ENCODE measurements at places on chromosomes 7 and 10. TPM values are rescaled to one million over a fixed set of nuclear protein-coding genes. Genes with fewer than 3 reads are reported as not detected.

The IL6 gene
- not detected for total RNA-seq

The NUDCD3 gene
- total RNA-seq = 53.5 TPM

The AMPH gene
- total RNA-seq = 37.5 TPM

The MLXIPL gene
- 4.3 TPM for total RNA-seq

The TMEM254 gene
- 28.8 TPM for total RNA-seq

The TMEM236 gene
- total RNA-seq = 0.39 TPM

The UCMA gene
- total RNA-seq = not detected

The STEAP2 gene
- 8.6 TPM for total RNA-seq

The ZNF804B gene
- 0.09 TPM for total RNA-seq

The CCAR1 gene
- total RNA-seq = 45.0 TPM

The TRIL gene
- 0.26 TPM for total RNA-seq

DNA sequence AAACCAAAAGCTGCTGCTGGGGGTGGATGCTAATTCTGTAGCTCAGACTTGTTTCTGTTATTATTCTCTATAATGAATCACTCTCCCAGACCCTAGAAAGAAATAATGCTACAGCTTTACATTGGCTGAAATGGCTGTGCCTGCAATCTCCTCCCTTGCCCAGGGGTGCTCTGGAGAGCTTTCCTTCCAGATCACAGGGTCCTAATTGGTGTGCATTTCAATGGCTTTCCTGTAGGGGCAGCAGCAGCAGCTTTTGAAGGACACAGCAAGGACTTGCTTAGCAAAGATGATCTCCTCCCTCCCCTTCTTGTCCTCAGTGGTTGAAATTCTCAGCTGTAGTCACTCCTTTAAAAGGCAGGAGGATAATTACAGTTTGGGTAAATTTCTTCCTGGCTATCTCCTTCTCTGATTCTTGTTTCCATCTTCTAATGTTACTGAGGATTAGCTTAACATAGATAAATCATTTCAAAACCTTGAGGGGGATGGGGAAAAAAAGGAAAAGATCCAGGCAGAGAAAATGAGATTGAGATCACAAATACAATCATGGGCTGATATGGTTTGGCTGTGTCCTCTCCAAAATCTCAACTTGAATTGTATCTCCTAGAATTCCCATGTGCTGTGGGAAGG lies 120.2 kb upstream of the CTTNBP2 start:
- ATAC-seq = peak; percentile 98

- ATAC-seq = no peak
These were observed 145.5 kb upstream of the AGR3 start for GRCh38 chr7:17027143-17027788.

DNA sequence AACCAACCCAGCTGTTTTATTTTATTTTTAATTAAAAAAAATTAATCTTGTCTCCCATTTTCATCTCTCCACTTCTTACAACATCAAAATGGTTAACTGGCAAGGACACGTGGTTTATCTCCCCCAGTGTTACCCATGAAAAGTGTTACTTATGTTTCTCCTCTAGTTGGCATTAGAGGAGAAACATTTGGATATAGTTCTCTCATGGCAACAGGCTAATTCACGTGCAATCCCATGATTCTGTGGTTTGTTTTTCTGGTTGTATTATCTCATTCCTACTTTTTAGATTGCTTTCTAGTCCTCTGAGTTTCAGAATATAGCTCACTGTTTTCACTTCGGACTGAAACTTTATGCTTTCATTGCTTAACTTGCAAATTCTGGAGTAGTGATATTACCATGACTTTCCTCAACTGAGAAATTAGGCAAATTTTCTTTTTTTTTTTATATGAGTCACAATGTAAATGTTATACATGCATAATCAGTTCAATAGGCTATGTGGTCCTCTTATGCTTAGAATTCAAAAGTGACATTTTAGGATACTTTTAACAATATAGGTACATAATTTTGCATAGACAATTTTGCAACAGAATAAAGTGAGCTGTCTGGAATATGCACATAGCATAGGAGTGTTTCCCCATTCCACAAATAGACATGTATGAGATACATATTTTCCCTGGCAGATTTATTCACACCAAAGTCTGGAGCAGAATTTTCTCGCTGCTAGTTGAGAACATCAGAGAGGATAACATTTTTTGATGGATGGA lies 43.0 kb downstream of the LHFPL3 start:
- ATAC-seq = no peak

- no peak for ATAC-seq
These were observed 28.1 kb downstream of the ADAP1 start for GRCh38 chr7:926061-927030.

- no peak for ATAC-seq
These were observed 21.7 kb downstream of the ZCWPW1 start for GRCh38 chr7:100406767-100407166.

GRCh38 chr10:57979491-57979890 lies 288.2 kb downstream of the IPMK start:
- no peak for ATAC-seq

DNA sequence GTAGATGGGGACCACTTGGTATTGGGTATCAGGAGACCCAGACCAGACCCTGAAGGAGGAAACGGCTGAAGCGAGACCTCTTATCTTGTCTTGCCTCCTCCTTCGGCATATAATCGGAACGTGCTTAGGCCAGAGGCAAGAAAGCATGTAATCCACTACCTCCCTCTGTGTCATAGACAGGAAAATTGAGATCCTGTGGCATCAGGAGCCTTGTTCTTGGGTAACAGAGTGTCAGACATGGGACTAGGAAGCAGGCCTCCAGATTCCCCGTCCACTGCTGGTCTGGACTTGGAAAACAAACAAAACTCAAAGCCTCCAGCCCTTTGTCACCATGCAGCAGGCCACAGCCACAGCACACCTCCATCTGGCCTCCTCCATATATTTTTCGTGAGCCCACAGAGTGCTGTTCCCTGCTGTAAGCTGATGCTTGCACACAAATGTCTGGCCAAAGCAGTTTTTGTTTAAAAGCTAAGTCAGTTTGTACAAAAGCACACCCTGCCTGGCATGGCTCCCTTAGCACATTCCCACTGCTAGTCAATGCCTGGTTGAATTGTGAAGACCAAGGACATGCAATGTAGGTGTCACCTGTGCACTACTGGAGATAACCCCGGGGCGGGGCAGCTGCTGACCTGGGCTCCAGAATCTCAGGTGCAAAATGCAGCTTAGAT lies 510.9 kb downstream of the RPS24 start:
- no peak for ATAC-seq

- no peak for ATAC-seq
These were observed 8.9 kb downstream of the H2BK1 start for GRCh38 chr7:151201344-151201743.

DNA sequence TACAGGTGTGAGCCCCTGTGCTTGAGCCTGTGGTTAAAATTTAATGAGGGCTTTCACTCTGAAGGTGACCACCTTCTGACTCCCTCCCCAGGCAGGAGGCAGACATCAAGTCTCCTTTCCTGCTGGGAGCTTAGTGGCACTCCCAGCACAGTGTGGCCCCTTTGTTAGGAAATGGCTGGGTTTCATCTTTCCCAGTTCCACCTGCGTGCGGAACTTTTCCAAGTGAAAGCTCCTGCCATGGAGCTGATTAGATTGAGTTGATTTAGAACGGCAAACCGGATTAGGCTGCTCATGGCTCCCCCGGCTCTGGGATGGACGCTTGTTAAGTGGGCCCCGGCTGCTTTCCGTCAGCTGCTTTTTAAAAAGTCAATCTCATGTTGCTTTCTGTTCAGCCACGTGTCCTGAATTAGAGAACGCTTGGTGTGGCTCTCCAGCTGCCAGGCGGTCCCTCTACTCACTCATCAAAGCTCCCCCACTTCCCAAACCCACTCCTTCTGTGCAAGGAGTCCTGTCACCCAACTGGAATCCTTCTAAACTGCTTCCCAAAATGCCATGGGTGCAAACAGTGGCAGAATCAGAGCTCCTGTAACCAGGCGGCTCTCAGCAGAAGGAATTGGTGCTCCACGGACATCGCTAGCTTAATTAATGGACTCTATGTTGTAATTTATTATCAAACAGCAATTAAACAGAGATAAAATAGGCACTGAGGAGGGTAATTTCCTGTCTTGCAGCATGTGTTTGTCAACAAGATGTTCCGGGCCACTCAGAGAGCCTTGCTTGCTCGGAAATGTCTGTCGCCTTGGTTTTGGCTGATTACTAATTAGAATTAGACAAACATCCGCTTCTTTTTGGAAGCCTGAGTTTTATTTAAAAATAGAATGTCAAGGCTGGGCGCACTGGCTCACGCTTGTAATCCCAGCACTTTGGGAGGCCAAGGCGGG lies 551.2 kb downstream of the GALNT17 start:
- no peak for ATAC-seq

GRCh38 chr7:54749200-54749599 lies 9.8 kb downstream of the SEC61G start:
- no peak for ATAC-seq

DNA sequence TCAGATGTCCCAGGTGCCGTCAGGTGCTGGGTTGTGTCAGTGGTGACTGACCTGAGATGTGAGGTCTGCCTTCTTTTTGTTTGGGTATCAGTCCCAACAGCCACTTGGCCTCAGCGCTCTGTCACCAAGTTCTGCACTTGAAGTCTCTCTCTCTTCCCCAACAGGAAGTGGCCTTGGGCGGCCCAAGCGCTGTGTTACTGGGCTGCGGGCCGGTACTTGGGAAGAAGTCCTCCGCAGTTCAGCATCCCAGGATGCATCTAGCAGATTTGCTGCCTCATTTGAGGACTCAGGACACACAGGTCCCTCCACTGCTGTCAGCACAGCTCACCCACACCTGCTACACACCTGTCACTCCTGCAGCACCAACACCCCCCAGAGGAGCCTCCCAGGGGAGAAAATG lies 40.1 kb downstream of the LYZL2 start:
- no peak for ATAC-seq

GRCh38 chr7:88457320-88457719 lies 150.6 kb upstream of the STEAP4 start:
- no peak for ATAC-seq

DNA sequence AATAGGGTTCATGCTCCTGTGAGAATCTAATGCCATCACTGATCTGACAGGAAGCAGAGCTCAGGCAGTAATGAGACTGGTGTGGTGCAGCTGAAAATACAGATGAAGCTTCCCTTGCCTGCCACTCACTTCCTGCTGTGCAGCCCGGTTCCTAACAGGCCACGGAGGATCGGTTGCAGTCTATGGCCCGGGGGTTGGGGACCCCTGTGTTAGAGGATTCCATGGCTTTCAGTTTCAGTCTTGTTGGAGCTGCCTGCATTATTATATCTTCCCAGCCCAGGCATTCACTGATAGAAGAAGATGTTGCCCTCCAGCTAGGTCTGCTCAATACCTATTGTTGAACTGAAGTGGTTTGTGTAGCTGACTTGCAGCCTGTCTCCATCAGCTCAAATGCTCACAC lies 1298.8 kb downstream of the TYW1 start:
- no peak for ATAC-seq

DNA sequence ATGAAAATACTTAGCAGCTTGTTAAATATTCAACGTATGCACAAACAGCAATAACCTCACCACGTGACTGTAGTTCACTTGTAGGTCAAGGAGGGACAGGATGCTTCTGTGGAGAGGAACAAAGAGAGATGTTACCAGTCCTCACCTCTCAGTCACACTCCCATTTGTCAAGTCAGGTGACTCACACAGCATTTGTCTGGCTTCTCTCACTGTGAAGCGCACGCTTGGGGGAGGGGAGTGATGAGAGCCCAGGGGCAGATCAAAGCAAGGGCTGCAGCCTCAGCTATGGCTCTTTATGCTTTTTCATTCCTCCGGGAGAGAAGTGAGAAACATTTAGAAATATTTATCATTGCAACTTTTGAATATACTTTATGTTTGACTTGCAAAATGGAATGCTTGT lies 2.9 kb upstream of the RBM20 start:
- ATAC-seq = peak; percentile 35

DNA sequence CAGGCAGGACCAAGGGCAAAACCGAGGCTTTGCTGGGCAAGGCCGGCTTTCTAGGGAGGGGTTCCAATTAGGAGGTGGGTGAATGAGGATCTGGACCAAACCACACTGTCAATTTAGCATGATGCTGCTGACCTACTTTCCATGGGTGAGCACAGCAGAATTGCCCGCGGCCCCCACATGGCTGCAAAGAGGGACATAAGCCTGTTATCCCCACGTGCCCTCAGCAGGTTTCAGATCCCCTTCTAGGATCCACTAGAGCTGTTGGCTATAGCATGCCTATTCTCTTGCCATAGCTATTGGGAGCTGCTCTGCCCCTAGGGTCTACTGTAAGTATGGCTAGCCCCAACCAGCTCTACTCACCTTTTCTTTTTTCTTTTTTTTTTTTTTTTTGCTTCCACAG lies 102.8 kb downstream of the COL13A1 start:
- ATAC-seq = no peak

- ATAC-seq = no peak
These were observed 151.9 kb downstream of the PKD1L1 start for GRCh38 chr7:47796347-47796746.

GRCh38 chr7:139294951-139295575 lies 46.1 kb upstream of the FMC1 start:
- ATAC-seq = no peak

- peak; percentile 58 for ATAC-seq
These were observed 750 bp downstream of the ZNF398 start for GRCh38 chr7:149147752-149148653.

DNA sequence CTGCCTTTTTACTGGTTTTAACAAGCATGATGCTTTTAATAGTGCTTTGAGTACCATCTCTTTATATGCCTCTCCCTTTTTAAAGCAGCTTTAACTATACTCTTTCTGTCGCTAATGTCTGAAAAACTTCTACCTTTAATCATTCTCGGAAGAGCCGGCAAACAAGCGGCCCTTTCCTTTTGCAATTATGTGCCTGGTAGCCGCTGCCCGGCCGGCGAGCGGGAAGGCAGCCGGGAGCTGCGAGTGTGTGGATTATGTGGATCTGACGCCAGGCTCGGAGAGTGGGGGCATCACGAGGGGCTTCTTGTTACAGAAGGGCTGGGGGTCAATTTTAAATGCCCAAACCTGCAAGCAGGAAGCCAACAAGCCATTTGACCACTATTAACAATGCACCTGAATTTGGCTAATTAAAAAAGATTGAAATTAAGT lies 120.9 kb downstream of the BUB3 start:
- no peak for ATAC-seq

DNA sequence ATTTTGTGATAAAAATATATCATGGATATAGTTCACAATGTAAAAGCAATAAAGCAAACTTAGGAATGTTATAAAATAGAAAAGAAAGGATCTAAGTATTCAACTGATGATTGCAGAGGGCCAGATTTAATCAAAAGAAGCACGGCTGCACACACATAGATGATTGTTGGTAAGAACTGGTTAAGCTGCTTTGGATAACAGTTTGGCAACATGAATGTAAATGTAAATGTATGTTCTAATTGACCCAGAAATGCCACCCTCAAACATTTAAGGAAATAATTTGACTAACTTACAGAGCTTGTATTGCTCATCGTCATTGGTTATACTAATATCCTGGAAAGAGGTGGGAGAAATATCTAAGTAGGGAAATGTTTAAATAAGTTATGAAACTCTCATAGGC lies 13.1 kb downstream of the ZNF485 start:
- ATAC-seq = no peak

DNA sequence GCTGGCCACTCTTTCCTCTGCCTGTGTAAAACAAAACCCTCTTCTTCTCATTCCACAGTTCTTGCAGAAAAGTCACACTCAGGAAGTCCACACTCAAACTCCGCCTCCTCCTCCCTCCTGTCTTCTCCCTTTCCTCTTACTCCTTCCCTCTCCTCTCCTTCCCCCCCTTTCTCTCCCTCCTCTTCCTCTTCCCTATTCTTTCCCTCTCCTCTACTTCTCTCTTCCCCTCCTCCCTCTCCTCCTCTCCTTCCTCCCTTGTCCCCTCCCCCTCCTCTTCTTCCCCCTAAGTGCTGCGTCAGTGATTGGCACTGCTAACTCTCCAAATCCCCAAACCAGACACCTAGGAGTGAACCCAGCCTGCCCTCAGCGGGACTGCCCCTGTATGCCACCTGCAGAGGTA lies 67.0 kb downstream of the ZNF467 start:
- ATAC-seq = no peak

- no peak for ATAC-seq
These were observed 4.0 kb downstream of the GNB2 start for GRCh38 chr7:100677308-100678267.

Data from motor neuron (in vitro differentiated cells).